Melanocyte of skin (primary cell): ENCODE measurements at places on chromosomes 5 and 9. TPM values are rescaled to one million over a fixed set of nuclear protein-coding genes. Genes with fewer than 3 reads are reported as not detected.

The C9orf153 gene
- not detected in 2 replicates for total RNA-seq

The LHX2 gene
- under 0.01 TPM in 1 of 2 replicates, not detected in the other for total RNA-seq

The NNT gene
- total RNA-seq, result 59.6 and 71.3 TPM in 2 replicates

The TSSK1B gene
- total RNA-seq, result under 0.01 TPM in 1 of 2 replicates, not detected in the other

The HAVCR2 gene
- total RNA-seq, result 0.69 TPM in 1 of 2 replicates, not detected in the other

The SPDL1 gene
- total RNA-seq, result 14.5 and 15.5 TPM in 2 replicates

The PLPPR1 gene
- not detected in 2 replicates for total RNA-seq

The ADGRD2 gene
- total RNA-seq, result not detected in 2 replicates

The SPINK4 gene
- total RNA-seq, result not detected in 2 replicates

The PKD2L2 gene
- total RNA-seq, result under 0.01 TPM in 1 of 2 replicates, not detected in the other

The DBH gene
- not detected in 2 replicates for total RNA-seq

The IL3 gene
- not detected in 2 replicates for total RNA-seq

The ALDOB gene
- not detected in 2 replicates for total RNA-seq

The PAX5 gene
- total RNA-seq, result under 0.01 TPM in 1 of 2 replicates, not detected in the other

The PIP5K1B gene
- 0.36 TPM in 1 of 2 replicates, not detected in the other for total RNA-seq
